ENCODE measurements at places on chromosomes 7 and 10.

GRCh38 chr10:86162696-86163400, 203.7 kb downstream of the GRID1 start:
- no peak for DNase-seq

DNA sequence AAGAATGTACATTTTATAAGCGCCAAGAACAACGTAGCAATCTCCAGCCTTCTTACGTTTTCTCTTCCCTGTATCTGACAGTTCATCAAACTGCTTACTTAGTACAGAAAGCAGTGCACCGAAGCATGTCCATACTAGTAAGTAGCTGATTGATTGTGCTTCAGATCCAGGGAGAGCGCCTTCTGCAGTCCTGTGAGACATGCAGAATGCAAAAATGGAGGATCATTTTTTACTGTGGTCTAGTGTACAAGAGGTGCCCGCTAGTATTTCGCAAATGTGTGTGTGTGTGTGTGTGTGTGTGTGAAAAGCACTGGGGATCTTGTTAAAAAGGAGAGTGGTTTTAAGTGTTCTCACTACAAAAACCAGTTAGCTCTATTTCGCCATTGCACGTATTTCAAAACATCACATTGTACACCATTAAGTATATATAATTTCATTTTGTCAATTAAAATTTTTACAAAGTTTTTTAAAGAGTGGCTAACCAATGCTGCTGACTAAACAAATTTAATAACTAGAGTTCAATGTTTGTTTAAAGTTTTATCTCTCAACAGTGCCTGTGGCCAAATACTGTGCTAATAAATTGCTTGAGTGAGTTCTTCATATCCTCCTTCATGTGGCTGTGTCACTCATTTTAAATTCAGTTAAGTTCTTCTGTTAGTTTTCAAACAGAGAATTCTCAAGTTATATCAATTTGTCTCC, 99.6 kb downstream of the ZMYND11 start:
- DNase-seq = no peak

DNA sequence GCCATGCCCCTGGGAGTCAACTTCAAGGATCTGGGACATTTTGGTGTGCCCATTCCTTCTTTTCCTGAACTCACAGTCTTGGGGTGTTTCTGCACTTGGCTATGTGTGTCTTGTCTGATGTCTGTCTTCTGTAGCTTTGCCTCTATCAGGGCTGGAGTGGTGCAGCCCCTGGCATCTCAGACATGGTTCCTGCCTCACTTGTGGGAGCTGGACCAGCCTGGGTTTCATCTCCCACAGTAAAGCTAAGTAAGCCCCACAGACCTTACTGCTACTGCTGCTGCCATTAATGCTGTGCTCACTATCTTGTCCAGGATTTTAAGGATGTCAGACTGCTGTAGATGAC, 59.0 kb downstream of the ADCYAP1R1 start:
- DNase-seq = no peak

DNA sequence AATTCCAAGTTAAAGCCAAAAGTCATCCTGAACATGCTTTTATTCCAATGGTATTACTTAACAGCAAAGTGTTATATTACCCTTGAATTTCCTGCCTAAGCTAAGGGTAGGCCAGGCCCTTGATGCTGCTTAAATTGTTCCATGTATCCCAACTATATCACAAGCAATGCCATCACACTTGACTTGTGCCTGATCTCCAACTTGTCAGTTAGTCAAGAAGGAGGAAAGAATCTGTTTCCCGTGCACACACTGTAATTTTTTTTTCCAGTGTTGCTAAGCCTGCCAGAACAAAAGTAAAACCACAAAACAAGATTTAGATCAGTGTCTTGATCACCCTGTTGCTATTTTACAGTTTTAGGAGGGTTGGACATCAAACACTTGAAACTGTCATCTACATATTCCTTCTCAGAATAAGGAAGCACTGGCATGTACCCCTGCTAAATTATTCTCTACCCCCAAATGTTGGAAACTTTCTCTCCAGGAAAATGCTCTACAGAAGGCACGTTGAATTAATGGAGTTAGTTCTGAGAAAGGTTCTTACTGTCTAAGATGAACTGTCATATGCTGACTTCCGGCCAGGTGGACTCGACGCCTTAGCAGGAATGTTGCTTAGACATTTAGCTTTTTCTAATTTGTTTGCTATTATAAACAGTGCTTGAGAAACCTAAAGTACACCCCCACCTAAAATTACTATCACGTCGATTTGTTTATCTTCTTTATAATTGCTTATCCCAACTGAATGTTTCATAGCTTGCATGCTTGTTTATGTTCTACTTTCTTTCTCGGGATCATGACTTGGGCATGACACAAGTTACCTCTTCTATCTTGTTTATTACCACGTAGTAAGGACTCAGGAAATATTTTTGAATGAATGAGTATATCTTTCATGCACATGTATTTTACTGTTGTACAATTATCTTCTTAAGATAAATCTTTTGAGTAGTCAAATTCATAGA, 105.5 kb upstream of the ZNF438 start:
- DNase-seq = peak; percentile 40

- no peak for DNase-seq
These were observed 36.6 kb downstream of the GRK5 start for GRCh38 chr10:119243967-119244366.

DNA sequence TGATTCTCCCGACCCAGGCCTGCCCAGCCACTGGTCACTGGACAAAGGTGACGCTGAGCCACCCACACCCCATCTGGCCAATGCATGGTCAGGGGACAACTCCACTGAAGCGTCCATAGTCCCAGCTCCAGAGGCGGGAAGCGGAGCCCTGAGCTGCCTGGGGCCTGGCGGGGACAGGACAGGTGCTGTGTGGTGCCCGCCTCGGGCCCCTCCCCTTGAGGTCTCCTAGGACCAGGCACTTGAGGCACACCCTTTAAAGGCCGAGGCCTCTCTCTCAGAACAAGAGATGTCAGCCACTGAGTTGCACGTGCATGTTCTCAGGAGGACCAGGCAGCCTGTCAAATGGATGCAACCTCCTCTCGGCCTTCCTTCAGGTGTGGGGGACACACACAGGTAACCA, 52.5 kb upstream of the PPP2R2D start:
- DNase-seq = no peak

- DNase-seq = no peak
These were observed 7.3 kb downstream of the SKIDA1 start for GRCh38 chr10:21518149-21518640.

DNA sequence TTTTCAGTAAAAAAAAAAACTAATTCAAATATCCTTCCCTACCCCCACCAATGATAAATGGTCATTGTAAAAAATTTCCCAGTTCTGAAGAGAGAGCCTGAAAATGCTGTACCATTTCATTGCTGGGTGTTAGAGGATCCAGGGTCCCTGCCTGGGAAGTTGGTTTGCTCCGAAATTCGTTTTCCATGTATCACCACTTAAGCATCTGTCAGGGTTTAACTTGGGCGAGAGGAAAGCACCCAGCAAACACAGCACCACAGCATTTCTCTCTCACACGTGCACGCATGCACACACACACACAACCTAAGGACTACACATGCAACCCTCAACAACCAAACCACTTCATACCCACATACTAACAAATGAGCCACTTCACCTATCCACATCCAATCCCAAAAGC, 42.1 kb upstream of the EMX2 start:
- DNase-seq = no peak

DNA sequence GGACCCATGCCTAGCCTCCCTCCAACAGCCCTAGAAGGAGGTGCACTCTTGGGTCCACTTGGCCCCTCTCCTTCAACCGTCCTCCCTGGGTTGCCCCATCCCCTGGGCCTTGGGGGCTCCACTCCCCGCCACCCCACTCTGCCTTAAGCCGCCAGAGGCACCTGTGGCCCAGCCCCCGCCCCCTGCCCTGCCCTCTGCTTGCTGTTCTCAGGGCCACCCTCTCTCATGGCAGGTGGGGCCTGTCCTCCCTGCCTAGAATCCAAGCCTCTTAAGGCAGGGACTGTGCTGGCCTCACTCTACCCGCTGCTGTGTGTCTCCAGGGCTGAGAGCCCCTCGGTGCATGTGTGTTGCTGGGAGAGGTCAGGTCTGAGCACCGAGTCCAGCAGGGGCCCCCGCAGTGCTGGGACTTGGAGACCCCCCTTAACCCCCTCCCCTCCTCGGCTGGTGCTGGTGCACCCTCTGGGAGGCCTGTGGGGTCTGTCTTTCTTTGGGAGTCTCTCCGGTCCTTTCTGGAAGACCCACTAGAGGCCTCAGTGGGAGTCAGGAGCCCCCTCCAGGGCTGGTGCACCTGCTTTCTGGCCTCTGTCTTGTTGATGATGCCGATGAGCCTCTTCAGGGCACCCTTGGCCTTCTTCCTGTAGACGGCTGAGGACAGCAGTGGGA, 43.8 kb downstream of the CFAP46 start:
- DNase-seq = no peak

DNA sequence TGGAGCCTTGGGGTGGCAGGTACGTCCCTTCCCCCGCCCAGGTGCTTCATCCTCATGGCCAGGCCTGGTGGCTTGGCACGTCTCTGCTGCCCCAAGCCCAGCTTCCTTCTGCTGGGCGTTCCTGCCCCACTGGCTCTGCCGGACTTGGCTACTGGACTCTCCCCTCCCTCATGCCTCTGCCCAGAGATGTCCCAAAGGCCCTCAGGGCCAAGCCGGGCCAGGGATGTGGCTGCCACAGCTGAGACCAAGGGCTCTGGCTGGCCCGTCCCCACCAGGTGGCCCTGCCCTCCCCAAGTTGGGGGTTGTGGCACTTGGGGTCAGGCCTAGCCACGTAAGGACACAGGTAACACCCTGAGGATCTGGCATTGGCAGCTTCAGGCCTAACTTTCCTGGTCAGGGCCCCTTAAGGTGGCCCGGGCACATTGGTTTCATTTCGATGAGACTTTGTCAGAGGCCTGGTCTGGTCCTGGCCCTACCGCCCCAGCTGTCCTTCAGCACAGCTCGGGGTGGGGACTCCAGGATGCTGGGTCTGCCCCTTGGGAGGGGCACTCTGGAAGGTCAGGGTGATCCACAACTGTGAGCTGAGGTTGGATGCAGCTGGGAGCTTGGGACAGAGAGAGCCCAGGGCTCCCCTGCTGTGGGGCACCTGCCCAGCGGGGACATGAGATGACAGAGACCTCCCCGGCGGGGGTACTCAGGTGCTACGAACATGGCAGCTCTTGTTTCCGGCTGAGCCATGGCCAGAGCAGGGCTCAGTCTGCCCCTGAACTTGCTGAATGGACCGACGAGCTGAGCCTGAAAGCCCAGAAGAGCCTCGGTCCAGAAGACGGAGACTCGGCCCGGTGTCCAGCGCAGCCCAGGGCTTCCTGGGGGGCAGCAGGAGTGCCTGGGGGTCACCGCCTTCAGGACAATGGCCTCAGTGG, 2.9 kb downstream of the BHLHA15 start:
- DNase-seq = no peak

DNA sequence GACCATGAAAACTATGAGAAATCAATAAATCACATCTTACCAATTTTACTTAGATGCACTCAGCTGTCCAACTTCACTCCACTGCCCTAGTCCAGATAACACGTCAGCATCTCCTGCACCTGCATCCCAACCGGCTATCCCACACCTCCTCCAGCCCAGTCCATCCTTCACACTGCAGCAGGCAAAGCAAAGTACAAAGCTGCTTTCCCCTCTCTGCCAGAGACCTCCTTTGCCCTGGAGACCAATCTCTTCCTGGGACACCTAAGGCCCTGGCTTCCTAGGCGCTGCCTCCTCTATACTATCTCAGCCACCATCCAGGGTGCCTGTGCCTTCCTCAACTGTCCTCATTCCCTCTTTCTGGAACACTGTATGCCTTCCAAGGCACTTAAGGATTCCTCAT, 90.3 kb upstream of the DDC start:
- no peak for DNase-seq

GRCh38 chr10:24496906-24497305, 226.8 kb downstream of the ARHGAP21 start:
- no peak for DNase-seq

- no peak for DNase-seq
These were observed 20.2 kb downstream of the TOMM7 start for GRCh38 chr7:22802426-22802825.

DNA sequence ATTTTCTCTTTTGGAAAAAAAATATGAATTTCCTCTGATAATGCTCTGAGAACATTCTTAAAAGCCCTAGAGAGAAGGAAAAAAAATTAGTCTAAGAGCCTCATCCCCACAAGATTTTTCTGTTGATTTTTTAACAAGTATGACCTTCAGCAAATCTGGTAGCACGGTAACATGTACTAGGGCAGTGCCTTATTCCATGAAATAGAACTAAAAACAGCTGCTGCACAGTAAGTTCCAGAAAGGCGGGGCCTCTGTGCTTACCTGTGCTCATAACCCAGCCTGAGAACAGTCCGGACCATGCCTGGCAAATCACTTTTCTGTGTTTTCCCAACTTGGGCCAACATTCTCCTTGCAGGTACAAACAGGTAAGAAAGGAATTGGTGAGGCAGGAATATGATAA, 519.1 kb upstream of the AKR1E2 start:
- DNase-seq = no peak

DNA sequence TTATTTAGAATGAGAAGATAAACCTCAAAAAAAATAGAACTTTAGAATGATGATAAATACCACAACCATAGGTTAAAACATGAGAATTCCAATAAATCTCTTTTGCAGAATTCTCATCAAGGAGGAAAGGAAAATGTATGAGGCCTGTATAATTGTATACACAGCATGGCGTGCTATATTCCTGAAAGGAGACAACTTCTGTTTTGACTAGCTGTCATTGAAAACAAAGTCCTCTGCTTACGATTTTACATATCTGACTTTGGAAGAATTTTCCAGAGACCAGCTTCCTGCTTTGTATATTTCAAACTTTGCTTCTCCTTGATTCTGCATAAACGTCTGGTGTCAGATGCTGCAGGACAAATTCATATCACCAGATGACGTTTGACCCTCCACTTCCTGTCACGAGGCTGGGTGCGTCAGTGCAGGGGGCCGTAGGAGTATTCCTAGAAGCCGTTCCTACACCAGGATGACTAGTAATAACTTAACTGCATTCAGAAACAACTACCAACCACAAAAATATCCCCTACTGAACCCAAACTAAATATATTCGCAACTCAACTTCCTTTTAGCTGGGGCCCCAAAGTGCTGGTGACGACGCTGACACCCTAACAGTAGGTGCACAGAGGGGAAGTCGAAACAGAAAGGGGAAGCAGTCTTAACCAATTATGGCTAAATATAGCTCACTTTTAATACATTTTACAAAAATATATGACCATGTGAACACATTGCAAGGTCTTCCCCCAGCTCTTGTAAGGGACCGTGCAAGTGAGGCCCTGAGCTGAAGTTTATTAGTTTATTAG, 178.6 kb upstream of the INHBA start:
- DNase-seq = no peak

Measured in AG10803 (cell line).